Suprapubic skin (tissue), 4 donors: ENCODE measurements at places on chromosomes 1 and 21. TPM values are rescaled to one million over a fixed set of nuclear protein-coding genes. Genes with fewer than 3 reads are reported as not detected.
A peak's percentile ranks its signal among the peaks of the same experiment; 100 is the strongest.

DNA sequence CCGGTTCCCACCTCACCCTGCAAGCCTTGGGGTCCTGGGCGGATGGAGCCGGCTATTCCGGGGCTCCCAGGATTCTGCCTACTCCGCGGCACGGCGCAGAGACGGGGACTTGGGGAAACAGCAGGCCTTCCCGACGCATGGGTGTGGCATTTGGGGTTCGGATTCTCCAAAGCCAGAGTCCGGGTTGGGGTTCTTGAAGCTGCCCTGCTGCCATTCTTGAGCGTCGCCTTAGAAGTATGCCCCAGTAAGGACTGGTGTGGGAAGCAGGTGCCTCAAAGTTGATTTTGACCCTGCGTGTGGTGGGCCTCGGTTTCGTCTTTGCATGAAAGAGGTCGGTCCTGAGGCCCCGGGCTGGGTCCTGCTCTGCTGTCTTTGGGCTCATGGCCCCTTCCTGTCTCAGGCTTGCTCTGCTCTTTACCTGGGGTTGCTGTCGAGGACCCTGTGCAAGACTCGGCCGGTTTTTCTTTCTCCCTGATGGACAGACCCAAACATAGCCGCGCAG lies 696 bp downstream of the GUK1 start:
- DNase-seq: no peak
- peaks cover 60% of the 10 kb centered on the region for H3K4me1 ChIP-seq
- H3K4me3 ChIP-seq: peak overlapping the region; percentile 81
- peaks cover 8% of the 10 kb centered on the region for H3K36me3 ChIP-seq
- no peaks in the 10 kb centered on the region for H3K27me3 ChIP-seq

- no peaks in the 10 kb centered on the region for H3K36me3 ChIP-seq
- DNase-seq: no peak
- peaks cover 4% of the 10 kb centered on the region for H3K27me3 ChIP-seq
- peaks cover 53% of the 10 kb centered on the region for H3K4me1 ChIP-seq
Measured at GRCh38 chr21:46057710-46058241, 40.1 kb upstream of the COL6A2 start.

ATP6V1G3 gene
- not detected for total RNA-seq

DNA sequence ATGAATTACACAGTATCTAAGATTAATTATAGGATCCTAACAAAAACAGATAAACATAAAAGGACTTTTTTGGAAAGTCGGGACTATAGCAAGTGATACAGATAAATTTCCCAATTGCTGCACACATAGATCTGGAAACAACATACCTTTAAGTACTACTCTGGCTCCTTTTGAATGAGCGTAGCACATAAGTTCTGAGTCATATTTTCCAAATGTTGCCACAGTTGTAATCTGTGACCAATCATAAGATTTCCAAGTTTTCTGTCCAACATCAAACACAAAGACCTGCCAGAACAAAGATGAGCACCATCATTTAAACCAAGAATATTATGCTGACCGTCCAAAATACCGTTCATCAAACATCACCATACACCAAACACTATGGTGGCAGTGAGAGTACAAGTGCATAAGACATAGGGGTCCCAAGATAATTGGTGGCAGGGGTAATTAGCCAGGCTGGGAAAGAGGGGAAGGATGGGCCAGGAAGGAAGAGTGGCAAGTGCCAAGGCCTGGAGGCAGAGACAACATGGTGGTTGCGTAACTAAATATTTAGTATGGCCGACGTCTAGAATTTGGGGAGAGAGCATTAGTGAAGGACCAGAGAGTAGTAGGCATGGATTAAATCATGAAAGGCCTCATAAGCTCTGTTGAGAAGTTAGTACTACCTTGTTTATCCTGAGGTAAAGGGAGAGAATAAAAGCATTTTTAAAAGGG lies 3.6 kb downstream of the CTBS start:
- no peak overlapping the region for H3K4me3 ChIP-seq
- DNase-seq: no peak
- H3K27me3 ChIP-seq: no peaks in the 10 kb centered on the region
- H3K4me1 ChIP-seq: peaks cover 39% of the 10 kb centered on the region

DNA sequence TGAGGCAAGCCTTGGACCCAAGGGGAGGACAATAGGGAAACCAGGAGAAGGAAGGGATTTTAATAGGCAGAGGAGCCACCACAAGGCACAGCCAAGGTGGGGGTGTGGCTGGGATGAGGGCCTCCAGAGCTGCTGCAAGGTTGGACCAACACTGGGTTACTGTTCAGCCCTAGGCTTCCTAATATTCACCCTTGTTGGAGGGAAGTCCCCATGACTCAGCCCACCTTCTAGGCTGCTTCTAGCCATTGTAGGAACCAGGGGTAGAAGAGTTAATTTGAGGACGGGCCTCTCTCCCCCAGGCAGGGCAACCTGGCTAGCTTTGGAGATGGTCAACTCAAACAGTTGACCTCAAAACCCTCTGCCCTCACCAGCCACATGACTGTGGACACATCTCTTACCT lies 59.5 kb downstream of the KCNN3 start:
- H3K4me3 ChIP-seq: no peak overlapping the region
- no peak overlapping the region for H3K27ac ChIP-seq
- no peaks in the 10 kb centered on the region for H3K36me3 ChIP-seq
- DNase-seq: no peak

DNA sequence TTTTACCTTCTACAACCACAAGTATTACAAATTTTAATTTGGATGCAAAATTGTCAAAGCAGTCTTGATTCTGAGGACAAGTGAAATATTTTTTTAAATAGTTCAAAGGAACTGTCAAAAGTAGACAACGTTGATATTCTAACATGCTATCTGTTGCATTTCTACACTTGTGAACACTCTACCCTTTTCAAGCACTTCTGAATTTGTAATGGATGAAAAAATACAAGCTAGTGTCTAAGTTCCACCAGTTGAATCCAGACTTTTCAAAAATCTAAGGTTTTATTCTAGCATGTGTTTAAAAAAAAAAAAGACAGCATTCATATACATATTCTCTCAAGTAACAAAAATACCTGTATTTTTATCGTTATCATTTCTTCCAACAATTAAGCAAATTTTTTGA lies 2.1 kb downstream of the ARID4B start:
- H3K4me1 ChIP-seq: peaks cover 42% of the 10 kb centered on the region
- H3K27ac ChIP-seq: no peak overlapping the region
- no peaks in the 10 kb centered on the region for H3K27me3 ChIP-seq
- DNase-seq: no peak

- peak overlapping the region; percentile 23 for H3K4me3 ChIP-seq
- H3K4me1 ChIP-seq: peaks cover 87% of the 10 kb centered on the region
- no peak for DNase-seq
- no peaks in the 10 kb centered on the region for H3K27me3 ChIP-seq
- H3K36me3 ChIP-seq: no peaks in the 10 kb centered on the region
Measured at GRCh38 chr1:235075048-235075776, 53.4 kb downstream of the TOMM20 start.

- no peak overlapping the region for H3K27ac ChIP-seq
- H3K4me3 ChIP-seq: no peak overlapping the region
- DNase-seq: no peak
- peaks cover 27% of the 10 kb centered on the region for H3K36me3 ChIP-seq
Measured at GRCh38 chr1:151655371-151655770, 43.5 kb downstream of the SNX27 start.

GRCh38 chr1:227270554-227270953 lies 47.7 kb downstream of the CDC42BPA start:
- H3K36me3 ChIP-seq: no peaks in the 10 kb centered on the region
- no peak overlapping the region for H3K4me3 ChIP-seq
- no peaks in the 10 kb centered on the region for H3K27me3 ChIP-seq
- H3K4me1 ChIP-seq: peaks cover 7% of the 10 kb centered on the region
- no peak overlapping the region for H3K27ac ChIP-seq

- peaks cover 11% of the 10 kb centered on the region for H3K4me1 ChIP-seq
- no peak overlapping the region for H3K27ac ChIP-seq
- H3K4me3 ChIP-seq: no peak overlapping the region
- DNase-seq: no peak
Measured at GRCh38 chr21:29295066-29295650, 3.6 kb upstream of the BACH1 start.

- DNase-seq: no peak
- H3K4me1 ChIP-seq: peaks cover 18% of the 10 kb centered on the region
- H3K4me3 ChIP-seq: no peak overlapping the region
- H3K27ac ChIP-seq: peak overlapping the region; percentile 67
Measured at GRCh38 chr21:35850029-35850428, 210.3 kb downstream of the SETD4 start.

ADAMTSL4 gene
- total RNA-seq: 21.6 TPM

DNA sequence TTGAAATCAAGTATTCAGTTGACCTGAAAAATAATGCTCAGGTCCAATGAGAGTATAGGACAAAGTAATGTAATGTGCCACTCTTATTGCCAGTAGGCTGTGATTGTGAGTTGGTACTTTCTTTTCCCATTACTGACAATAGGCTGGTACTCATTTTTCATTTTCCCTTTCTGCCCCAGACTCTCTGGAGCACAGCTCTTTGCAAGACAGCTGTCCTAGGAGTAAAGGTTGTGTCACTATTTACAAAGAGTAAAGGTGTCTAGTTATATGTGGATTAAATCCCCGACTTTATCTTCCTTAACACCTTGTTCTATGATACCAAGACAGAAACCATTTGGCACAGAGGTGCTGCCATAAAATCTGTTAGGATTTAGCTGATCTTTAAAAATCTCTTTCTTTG lies 32.3 kb upstream of the RASAL2 start:
- DNase-seq: no peak
- H3K27me3 ChIP-seq: no peaks in the 10 kb centered on the region
- H3K36me3 ChIP-seq: no peaks in the 10 kb centered on the region
- H3K4me3 ChIP-seq: no peak overlapping the region
- H3K27ac ChIP-seq: peak overlapping the region; percentile 36
- peaks cover 52% of the 10 kb centered on the region for H3K4me1 ChIP-seq

ST7L gene
- total RNA-seq: 40.7 TPM

DNA sequence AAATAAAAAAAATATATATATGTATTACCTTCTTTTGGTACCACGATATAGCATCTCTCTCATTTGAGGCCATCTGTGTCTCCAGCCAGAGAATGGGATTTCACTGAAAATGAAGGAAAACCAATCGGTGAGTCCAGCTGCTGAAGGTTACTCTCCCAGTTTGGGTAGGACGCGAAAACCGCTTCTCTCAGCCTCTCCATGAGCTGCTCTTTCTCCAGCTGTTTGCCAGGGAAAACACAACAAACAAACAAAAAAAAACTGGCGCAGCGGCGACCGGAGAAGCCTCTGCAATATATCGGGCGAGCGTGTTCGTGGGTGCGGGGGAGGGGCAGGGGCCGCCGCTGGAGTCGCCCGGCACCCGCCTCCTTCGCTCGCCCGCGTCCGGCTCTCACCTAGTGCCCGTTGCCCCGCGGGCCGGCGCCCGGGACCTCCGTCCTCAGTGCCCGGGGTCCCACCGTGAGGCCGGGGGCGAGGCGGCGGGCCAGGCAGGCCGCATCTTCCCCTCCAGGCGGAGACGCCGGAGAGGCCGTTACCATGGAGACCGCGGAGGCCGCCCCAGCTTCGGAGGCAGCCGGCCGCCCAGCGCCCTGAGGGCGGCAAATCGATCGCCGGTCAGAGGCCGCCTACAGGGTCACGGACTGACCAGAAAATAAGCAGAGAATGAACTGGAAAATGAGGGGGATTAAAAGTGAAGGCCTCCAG lies 504 bp downstream of the PHTF1 start:
- H3K27ac ChIP-seq: peak overlapping the region; percentile 93
- peaks cover 2% of the 10 kb centered on the region for H3K36me3 ChIP-seq
- peak overlapping the region; percentile 91 for H3K4me3 ChIP-seq
- peak; percentile 84 for DNase-seq
- H3K4me1 ChIP-seq: peaks cover 10% of the 10 kb centered on the region
- H3K27me3 ChIP-seq: no peaks in the 10 kb centered on the region

CHODL gene
- 1.9 TPM for total RNA-seq

- H3K36me3 ChIP-seq: peaks cover 40% of the 10 kb centered on the region
- no peak overlapping the region for H3K27ac ChIP-seq
- no peaks in the 10 kb centered on the region for H3K27me3 ChIP-seq
- no peak overlapping the region for H3K4me3 ChIP-seq
- no peak for DNase-seq
Measured at GRCh38 chr1:160244209-160244608, 18.1 kb downstream of the DCAF8 start.

TTF2 gene
- total RNA-seq: 23.7 TPM

GRCh38 chr1:1075148-1075935 lies 1.2 kb upstream of the RNF223 start:
- no peak overlapping the region for H3K27ac ChIP-seq
- no peaks in the 10 kb centered on the region for H3K36me3 ChIP-seq
- peaks cover 32% of the 10 kb centered on the region for H3K4me1 ChIP-seq

GRCh38 chr1:171644805-171645483 lies 7.5 kb downstream of the MYOC start:
- no peaks in the 10 kb centered on the region for H3K36me3 ChIP-seq
- H3K4me1 ChIP-seq: peaks cover 20% of the 10 kb centered on the region
- H3K27ac ChIP-seq: no peak overlapping the region
- H3K4me3 ChIP-seq: no peak overlapping the region
- H3K27me3 ChIP-seq: no peaks in the 10 kb centered on the region
- DNase-seq: peak; percentile 89

DNA sequence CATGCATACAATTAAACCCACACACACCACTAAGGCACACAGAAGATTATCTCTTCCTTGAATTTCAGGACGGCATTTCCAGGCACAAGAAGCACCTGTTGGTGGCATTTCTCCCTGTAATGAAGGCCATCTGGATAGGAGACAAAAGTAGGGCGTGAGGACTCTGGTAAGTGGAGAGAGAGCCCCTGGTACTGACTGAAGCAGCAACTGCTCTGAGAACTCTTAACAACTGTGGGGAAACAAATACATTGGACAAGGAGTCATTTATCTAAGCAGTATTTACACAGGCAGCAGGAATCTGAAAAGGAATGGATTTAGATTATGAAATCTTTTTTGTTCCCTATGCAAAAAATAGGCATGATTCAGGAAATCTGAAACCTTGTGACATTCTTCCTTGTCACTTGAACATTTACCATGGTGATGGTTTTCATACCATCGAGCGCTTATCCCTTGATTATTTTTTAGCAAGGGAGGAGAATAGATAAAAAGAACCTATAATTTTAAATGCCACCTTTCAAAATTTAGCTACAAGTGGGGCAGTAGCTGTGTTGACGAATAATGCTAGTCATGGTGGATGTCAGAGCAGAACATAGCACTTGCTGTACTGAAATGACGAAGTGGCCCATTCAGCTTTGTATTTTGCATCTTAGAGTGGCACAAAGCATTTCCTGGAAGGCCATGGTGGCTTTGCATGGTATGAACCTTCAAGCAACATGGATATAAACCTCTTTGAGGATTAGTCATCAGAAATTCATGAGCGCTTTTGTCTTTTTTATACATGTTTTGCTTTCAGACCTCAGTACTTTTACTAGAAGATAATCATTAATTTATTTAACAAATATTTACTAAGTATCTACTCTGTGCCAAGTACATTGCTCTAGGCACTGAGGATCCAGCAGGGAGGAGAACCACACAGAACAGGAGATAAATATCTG lies 362.0 kb downstream of the ADGRL2 start:
- no peak overlapping the region for H3K27ac ChIP-seq
- H3K4me1 ChIP-seq: peaks cover 13% of the 10 kb centered on the region
- H3K27me3 ChIP-seq: no peaks in the 10 kb centered on the region
- no peak overlapping the region for H3K4me3 ChIP-seq
- no peaks in the 10 kb centered on the region for H3K36me3 ChIP-seq

OR2L13 gene
- not detected for total RNA-seq

ITLN1 gene
- total RNA-seq: not detected
